ENCODE measurements at places on chromosomes 6 and 20. TPM values are rescaled to one million over a fixed set of nuclear protein-coding genes. Genes with fewer than 3 reads are reported as not detected.

GRCh38 chr6:89299466-89299850, 15.6 kb downstream of the GABRR2 start:
- DNase-seq, result no peak

DNA sequence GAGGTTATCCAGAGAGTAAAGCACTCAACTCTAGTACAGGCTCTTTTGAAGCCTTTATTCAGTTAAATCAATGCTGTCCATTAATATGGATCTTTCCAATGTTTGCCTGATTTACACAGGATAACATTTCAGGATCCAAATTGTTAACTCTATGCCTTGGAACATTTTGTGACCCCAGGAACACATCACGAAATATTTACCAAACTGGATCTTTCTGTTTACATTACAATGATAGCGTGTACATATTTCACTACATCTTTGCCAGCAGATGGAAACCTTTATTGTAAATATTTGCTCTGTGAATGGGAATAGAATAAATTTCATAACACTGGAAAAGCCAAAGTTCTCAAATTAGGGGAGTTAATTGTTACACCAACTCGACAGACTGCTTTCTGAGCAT, 23.5 kb downstream of the BPIFA2 start:
- no peak for DNase-seq

DNA sequence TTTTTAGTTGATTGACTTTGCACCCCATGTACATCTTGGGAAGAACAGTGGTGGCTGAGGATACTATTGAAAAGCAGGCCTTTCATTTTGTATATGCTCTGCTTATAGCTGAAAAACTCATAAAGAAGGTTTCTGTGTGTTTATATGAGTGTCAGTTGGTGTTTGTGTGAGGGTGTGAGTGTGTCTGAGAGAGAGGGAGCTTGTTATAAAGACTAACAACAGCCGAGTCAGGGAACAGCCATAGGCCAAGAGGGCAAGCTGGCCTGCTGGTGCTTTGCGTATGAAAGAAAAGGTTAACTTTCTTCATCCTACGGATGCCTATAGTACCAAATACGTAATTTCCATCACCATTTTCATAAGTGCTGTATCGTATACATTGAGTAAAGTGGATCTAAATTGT, 88.3 kb downstream of the MTHFD1L start:
- peak; percentile 21 for DNase-seq

DNA sequence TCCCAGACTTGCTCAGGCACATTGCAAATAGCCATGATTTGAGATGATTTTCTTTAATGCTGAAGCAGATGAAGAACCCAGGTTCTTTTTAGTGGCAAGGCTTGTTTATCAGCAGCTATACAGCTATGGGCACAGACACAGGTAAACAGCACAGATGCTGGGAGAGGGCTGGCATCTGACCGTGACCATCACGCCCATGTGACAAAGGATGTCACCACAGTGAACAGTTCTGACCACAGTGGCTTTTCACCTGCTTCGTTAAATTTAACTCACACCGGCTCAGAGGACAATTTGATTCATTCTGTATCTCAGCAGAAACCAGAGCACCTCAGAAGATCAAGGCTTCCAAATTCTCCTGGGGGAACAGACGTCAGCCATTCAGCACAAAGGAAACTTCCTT, 142.6 kb downstream of the CDH26 start:
- DNase-seq, result no peak

- no peak for DNase-seq
These were observed 76.2 kb downstream of the CDH26 start for GRCh38 chr20:60034231-60035110.

GRCh38 chr6:158771399-158772152, 47.6 kb downstream of the EZR start:
- DNase-seq, result no peak

GRCh38 chr20:17229256-17229655, 2.4 kb downstream of the PCSK2 start:
- DNase-seq, result no peak

DNA sequence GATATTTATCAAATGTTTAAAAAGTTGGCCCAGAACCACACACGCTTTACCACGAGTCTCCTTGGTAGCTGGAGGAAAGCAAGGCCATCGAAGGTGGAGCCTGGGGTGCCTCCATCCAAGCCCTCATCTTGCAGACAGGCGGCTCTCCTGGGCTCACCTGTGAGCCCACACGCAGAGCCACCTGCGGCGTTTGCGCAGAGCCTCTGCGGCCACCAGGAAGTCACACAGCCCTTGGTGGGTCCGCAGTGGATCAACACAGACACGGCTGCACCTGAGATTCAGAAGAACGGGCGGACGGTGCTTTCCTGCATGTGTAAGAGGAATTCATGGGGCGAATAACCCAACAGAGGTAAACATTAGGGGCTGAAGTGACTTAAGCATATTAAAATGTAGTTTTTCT, 24.5 kb upstream of the SMOC2 start:
- no peak for DNase-seq

GRCh38 chr6:16392010-16392409, 153.6 kb downstream of the GMPR start:
- no peak for DNase-seq

- DNase-seq, result no peak
These were observed 14.1 kb downstream of the CDYL start for GRCh38 chr6:4790158-4790899.

GRCh38 chr6:136262940-136263339, 12.8 kb upstream of the MTFR2 start:
- DNase-seq, result no peak

GRCh38 chr6:106692112-106692818, 62.9 kb downstream of the QRSL1 start:
- DNase-seq, result no peak

DNA sequence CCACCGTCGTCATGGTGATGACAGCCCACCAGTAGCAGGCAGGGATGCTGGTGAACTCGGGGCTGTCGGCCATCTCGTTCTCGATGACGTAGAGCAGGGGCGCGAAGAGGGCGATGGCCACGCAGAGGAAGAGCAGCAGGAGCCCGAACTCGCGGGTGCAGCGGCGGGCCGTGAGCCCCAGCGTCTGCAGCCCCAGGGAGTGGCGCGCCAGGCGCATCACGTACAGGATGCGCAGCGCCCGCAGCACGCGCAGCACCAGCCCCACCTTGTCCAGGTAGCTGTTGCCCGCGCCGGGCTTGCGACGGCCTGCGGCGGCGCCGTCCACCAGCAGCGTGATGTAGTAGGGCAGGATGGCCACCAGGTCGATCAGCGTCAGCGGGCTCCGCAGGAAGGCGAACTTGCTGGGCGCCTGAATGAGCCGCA, 18.6 kb downstream of the KCNG1 start:
- DNase-seq, result no peak

DNA sequence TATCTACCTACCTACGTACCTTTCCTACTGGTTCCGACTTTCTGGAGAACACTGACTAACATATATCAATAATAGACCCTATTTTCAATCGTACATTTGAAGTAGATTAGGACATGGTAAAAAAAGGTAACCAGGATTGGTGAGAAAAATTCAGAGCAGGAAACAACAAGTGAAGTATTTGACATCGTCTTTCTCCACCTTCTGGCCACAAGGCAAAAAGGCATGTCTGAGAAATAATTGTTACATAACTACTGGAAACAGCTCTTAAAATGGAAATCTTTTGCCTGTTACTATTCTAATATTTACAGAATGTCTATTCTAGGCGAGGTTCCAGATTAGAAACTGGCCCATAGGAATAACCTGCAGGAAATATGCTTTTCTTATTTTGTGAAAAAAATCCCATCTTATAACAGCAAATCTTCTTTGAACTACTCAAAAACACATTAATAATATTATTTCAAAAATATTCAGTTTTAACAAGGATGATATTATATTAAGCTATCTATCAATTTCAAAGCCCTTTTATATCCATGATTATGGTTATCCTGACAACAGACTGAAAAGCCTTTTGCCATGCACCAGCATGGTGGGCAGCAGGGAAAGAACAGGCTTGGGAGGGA, 80.8 kb downstream of the RCAN2 start:
- peak; percentile 23 for DNase-seq

- DNase-seq, result no peak
These were observed 57.3 kb upstream of the THBS2 start for GRCh38 chr6:169310983-169311382.

DNA sequence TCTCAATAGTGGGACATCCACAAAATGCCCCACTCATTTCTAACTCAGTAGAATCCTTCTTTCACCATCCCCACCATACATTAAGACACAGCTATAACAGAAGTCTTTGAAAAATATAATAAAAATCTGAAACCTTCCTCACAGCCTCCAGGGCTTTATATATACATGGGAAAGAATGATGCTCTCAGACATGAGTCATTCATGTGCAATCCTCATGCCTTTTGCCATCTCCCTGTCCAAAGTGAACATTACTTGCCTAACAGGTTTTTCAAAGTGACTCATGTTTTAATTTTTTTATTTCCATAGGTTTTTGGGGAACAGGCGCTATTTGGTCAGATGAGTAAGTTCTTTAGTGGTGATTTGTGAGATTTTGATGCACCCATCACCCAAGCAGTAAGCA, 162.7 kb downstream of the RALGAPA2 start:
- no peak for DNase-seq

DNA sequence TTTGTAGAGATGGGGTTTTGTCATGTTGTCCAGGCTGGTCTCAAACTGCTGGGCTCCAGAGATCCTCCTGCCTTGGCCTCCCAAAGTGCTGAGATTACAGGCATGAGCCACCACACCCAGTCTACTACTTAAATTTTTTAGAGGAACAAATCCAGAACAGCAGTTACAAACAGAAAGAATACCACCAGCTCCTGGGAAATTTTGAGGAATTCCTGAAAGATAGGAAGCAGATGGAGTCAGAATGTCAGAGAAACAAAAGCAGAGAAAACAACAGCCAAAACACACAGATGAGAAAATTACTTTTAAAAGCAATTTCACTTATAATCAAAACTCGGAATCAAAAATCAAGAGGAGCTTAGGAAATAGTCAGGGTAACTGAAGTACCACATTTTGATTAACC, 543.3 kb upstream of the MARCKS start:
- DNase-seq, result no peak

- no peak for DNase-seq
These were observed 123.0 kb downstream of the SOBP start for GRCh38 chr6:107612762-107613415.

DNA sequence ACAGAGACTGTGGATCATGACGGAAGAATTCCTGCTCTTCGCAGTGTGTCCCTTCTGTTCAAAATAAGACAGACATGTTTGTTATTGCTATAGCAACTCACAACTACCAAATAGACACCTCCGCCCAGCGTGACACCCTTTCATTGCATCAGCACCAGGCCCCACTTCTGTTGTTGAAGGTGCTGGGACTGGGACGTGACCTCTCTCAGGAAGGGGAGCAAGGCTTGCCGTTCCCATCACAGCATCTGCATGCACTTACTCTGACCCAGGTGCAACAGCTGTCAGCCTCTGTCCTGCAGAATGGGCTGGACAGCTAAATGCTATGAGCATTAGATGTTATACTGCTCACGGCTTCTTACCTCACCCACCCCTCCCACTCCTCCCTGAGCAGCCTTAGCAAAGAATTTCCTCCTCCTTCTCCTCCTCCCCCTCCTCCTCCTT, 94.1 kb downstream of the DACT2 start:
- DNase-seq, result no peak

GRCh38 chr6:121879149-121879548, 443.7 kb downstream of the GJA1 start:
- DNase-seq, result no peak

- DNase-seq, result no peak
These were observed 101.0 kb upstream of the MAP3K7 start for GRCh38 chr6:90687775-90688380.

DNA sequence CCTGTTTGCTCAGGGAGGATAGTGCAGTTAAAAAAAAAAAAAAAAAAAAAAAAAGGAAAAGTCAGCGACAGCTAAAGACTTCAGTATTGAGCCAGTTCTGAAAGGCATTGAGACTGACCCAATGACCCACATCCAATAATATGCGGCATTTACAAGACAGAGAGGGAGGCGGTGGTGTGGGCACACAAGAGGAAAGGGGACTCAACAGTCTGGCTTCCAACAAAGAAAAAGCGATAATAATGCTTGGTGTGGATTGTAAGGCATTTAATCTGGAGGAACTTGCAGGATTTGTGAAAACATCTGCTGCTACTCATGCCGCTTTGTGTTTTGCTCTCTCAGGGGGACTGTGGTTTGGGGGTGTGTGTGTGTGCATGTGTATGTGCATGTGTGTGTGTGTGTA, 784.3 kb upstream of the CHD6 start:
- DNase-seq, result no peak

DNA sequence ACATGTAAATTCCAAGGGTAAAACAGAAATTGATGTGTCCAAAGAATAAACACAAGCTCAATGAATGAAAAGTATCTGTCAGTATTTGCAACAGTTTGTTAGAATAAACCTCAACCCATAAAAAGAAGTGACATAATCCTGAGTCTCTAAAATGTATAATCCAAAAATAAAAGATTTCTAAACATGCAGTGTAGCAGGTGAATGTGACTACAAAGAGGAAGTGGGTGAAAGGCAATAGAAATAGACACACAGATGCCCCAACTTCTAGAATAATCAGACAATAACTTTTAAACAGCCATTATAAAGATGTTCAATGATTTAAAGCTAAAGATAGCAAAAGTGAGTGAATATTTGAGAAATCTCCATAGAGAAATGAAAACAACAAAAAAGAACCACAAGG, 1009.2 kb upstream of the GJE1 start:
- no peak for DNase-seq

DNA sequence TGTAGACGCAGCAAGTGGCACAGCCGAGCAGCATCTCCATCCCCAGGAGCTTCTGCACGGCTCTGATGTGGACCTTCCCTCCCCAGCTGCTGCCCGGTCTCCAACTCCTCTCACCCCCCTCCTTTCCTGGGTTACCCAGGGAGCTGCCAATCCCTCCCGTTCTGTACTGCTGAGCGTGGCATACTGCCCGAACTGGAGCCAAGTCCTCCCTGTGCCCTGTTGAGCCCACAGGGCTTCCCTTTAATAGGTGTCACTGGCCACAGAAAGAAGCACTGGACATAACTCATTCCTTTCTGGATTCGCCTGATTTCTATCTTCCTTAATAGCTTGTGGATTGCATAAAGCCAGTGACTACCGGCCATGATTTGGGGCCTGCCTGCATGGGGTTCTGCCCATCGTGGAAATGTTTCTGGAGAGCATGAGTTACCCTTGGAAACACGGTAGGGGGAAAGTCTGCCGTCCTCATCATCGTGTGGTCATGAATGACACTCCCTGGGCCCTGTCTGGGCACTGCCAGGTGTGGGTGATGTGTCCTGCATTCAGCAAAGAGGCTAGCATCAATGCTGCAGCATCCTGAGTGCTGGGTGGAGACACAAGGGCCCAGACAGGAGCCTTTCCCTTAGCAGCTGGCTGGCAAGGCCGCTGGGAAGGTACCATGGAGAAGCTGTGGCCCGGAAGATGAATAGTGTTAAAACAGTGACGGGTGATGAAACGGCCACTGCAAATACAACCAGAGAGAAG, 189.7 kb downstream of the SYNDIG1 start:
- no peak for DNase-seq

GRCh38 chr6:56005426-56005825, 130.0 kb upstream of the BMP5 start:
- no peak for DNase-seq

The TRMT6 gene
- polyA plus RNA-seq, result 12.5 TPM

The PRR18 gene
- polyA plus RNA-seq, result 0.52 TPM

The VSX1 gene
- polyA plus RNA-seq, result not detected

The ZC2HC1B gene
- not detected for polyA plus RNA-seq

The SLC17A2 gene
- polyA plus RNA-seq, result 0.12 TPM

The IP6K3 gene
- 5.5 TPM for polyA plus RNA-seq

The BAK1 gene
- 18.8 TPM for polyA plus RNA-seq

The CCN6 gene
- polyA plus RNA-seq, result 0.40 TPM

The SLC24A3 gene
- polyA plus RNA-seq, result 6.8 TPM
